Keratinocyte (primary cell): ENCODE measurements at places on chromosomes 2 and 18.

DNA sequence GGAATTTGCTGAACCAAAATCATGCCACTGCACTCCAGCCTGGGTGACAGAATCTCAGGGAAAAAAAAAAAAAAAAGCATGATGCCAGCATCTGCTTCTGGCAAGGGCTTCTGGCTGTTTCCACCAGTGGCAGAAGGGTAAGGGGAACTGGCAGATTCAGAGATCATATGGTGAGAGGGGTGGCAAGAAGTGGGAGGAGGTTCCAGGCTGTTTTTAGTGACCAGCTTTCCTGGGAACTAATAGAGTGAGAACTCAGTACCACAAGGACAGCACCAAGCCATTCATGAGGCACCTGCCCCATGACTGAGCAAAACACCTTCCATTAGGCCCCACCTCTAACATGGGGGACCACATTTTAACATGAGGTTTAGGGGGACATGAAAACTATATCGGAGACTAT is 18.4 kb upstream of the CLASP1 start:
- no peak overlapping the region for H3K27ac ChIP-seq
- no peaks in the 10 kb centered on the region for H3K27me3 ChIP-seq
- H3K4me1 ChIP-seq: peaks cover 31% of the 10 kb centered on the region

DNA sequence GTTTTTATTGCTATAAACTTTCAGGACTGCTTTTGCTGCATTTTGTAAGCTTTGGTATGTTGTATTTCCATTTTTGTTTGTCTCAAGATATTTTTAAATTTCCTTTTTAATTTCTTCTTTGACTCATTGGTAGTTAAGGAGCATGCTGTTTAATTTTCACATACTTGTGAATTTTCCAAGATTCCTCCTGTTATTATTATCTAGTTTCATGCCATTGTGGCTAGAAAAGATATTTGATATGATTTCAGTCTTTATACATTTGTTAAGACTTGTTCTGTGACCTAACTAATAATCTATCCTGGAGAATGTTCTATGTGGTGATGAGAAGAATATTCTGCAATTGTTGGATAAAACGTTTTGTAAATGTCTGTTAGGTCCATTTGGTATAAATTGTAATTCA is 62.1 kb downstream of the NUP35 start:
- H3K4me3 ChIP-seq: no peak overlapping the region
- H3K36me3 ChIP-seq: peaks cover 5% of the 10 kb centered on the region
- no peaks in the 10 kb centered on the region for H3K27me3 ChIP-seq
- no peaks in the 10 kb centered on the region for H3K4me1 ChIP-seq
- H3K27ac ChIP-seq: no peak overlapping the region

DNA sequence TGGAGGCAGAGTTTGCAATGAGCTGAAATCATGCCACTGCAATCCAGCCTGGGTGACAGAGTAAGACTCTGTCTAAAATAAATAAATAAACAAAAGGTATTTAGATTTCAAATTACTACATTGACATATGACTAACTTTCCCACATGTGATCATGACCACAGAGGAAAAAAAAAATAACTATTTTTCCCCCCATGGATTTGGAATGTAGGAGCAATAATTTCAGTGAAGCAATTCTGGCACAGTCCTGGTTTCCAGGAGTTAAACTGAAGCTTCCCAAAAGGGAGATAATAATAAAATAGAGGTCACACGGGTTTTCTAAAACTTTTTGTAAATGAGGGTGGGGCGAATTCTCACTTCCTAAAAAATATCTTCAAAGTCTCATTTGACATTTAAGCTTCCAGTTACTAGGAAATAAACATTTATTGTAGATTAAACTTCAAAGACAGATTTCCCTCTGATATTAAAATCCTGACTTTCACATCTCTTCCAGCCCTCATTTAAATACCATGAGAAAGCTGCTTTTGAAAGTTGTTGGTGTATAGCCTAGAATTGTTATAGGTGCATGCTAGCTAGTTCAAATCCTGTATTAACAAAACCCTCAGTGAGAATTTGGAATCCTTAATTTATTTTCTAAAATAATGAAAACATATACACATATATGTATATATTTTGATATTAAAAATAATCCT is 20.7 kb downstream of the SLC19A3 start:
- H3K27me3 ChIP-seq: no peaks in the 10 kb centered on the region
- H3K36me3 ChIP-seq: no peaks in the 10 kb centered on the region
- no peak overlapping the region for H3K4me3 ChIP-seq
- H3K4me1 ChIP-seq: no peaks in the 10 kb centered on the region
- no peak overlapping the region for H3K27ac ChIP-seq

DNA sequence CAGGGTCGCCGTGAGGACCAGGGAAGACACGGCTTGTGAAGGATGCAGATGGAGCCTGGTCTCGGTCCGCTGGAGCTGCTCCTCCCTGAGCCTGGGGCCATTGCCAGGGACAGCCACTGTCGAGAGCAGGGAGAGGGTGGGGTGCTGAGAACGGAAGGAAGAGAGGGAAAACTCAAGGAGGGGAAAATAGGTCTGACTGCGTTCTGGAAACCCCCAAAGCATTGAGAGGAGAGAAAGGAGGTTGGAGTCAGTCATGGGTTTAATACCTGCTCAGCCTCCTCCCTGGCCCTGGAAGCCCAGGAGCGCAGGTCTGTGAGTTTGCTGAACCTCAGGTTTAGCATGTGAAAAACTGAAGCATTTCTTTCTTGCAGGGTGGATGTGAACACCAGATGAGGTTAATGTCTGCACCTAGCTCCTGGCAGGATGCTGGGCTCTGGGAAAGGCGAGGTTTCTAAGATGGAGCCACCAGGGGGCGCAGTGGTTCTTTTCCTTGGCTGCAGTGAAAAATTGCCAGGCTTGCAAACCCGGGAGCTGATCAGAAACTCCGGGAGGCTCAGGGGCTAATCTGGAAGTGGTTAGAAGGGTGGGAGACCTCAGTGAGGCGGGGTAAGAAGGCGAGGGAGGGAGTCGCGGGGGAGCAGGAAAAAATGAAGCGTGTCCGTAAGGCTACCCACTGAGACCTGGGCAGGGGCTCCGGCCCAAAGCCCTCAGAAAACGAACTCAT is 33.6 kb upstream of the RNF149 start:
- no peaks in the 10 kb centered on the region for H3K27me3 ChIP-seq
- no peak overlapping the region for H3K4me3 ChIP-seq
- no peak for DNase-seq
